ENCODE measurements at places on chromosomes 16 and 17. TPM values are rescaled to one million over a fixed set of nuclear protein-coding genes. Genes with fewer than 3 reads are reported as not detected.
A peak's percentile ranks its signal among the peaks of the same experiment; 100 is the strongest.

DNA sequence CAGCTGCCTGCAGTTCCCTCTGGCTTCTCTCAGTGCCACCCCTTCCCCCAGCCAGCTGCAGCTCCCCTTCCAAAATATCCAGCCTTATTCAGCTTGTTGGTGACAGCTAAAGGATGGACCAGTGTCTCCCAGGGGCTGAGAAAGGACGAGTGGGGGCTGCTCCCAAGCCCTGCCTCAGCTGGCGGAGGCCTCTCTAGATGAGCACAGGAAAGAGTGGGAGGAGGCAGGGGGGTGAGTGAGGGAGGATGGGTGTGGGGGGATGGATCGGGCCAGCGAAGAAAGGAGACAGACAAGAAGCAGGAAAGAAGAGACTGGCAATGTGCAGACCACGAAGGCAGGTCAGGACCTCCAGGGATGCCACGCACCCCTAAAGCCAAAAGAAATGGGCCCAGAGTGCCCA, 17.5 kb downstream of the PIPOX start:
- no peak overlapping the region for H3K27ac ChIP-seq
- H3K4me3 ChIP-seq, result no peak overlapping the region
- H3K36me3 ChIP-seq, result no peaks in the 10 kb centered on the region
- H3K27me3 ChIP-seq, result no peaks in the 10 kb centered on the region
- DNase-seq, result no peak

DNA sequence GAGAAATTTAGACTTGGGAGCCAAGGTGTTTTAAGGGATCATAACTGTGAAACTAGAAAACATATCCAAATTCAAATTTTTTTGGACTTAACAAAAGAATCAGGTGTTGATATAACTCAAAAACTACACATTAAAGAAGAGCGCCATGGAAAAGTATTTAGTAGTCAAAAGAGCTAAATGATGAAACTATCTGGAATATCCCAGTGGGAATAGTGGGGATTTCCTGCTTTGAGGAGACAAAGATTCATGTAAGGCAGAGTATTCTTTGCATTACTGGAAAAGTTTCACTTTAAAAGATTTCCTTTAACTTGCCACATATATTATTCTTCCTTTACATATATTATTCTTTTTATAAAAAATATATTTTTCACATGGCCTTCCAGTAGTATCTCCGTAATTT, 40.3 kb upstream of the VPS4A start:
- H3K4me3 ChIP-seq, result no peak overlapping the region
- DNase-seq, result no peak
- H3K4me1 ChIP-seq, result no peaks in the 10 kb centered on the region
- no peak overlapping the region for H3K27ac ChIP-seq
- H3K36me3 ChIP-seq, result peaks cover 4% of the 10 kb centered on the region
- no peaks in the 10 kb centered on the region for H3K27me3 ChIP-seq

GRCh38 chr17:80352991-80353665, 61.8 kb upstream of the ENDOV start:
- no peak overlapping the region for H3K27ac ChIP-seq
- peaks cover 6% of the 10 kb centered on the region for H3K36me3 ChIP-seq
- no peak for DNase-seq
- no peaks in the 10 kb centered on the region for H3K4me1 ChIP-seq

GRCh38 chr16:78640886-78641285, 541.4 kb downstream of the WWOX start:
- no peak for DNase-seq
- no peaks in the 10 kb centered on the region for H3K36me3 ChIP-seq
- no peak overlapping the region for H3K27ac ChIP-seq
- no peaks in the 10 kb centered on the region for H3K27me3 ChIP-seq
- no peak overlapping the region for H3K4me3 ChIP-seq

DNA sequence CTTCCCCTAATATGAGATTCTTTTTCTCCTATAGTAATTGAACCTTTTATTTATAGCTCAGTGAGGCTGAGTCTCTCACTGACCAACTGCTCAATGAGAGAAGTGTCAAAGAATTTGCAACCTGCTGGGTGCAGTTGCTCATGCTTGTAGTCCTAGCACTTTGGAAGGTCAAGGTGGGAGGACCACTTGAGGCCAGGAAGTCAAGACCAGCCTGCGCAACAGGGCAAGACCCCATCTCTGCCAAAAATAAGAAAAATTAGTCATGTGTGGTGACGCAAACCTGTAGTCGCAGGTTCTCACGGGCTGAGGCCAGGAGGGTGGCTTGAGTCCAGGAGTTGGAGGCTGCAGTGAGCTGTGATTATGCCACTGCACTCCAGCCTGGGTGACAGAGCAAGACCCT, 30.9 kb upstream of the CRYBA1 start:
- H3K4me1 ChIP-seq, result peaks cover 9% of the 10 kb centered on the region
- no peak overlapping the region for H3K27ac ChIP-seq
- H3K27me3 ChIP-seq, result no peaks in the 10 kb centered on the region
- H3K4me3 ChIP-seq, result no peak overlapping the region

GRCh38 chr16:10940501-10941079, 1.7 kb downstream of the DEXI start:
- peak overlapping the region; percentile 84 for H3K4me3 ChIP-seq
- DNase-seq, result no peak
- H3K36me3 ChIP-seq, result peaks cover 35% of the 10 kb centered on the region
- no peaks in the 10 kb centered on the region for H3K27me3 ChIP-seq
- peaks cover 31% of the 10 kb centered on the region for H3K4me1 ChIP-seq

- H3K36me3 ChIP-seq, result no peaks in the 10 kb centered on the region
- peaks cover 84% of the 10 kb centered on the region for H3K27me3 ChIP-seq
- H3K4me3 ChIP-seq, result no peak overlapping the region
- no peaks in the 10 kb centered on the region for H3K4me1 ChIP-seq
Measured at GRCh38 chr17:79338152-79338551, 263.5 kb downstream of the ENGASE start.

- no peaks in the 10 kb centered on the region for H3K27me3 ChIP-seq
- no peak overlapping the region for H3K27ac ChIP-seq
- DNase-seq, result peak; percentile 49
- no peak overlapping the region for H3K4me3 ChIP-seq
- no peaks in the 10 kb centered on the region for H3K4me1 ChIP-seq
Measured at GRCh38 chr17:43673516-43674323, 12.0 kb upstream of the MEOX1 start.

- DNase-seq, result no peak
- H3K4me3 ChIP-seq, result peak overlapping the region; percentile 59
- peaks cover 54% of the 10 kb centered on the region for H3K4me1 ChIP-seq
- H3K36me3 ChIP-seq, result peaks cover 4% of the 10 kb centered on the region
Measured at GRCh38 chr16:19114359-19115147, 789 bp downstream of the ITPRIPL2 start.

DNA sequence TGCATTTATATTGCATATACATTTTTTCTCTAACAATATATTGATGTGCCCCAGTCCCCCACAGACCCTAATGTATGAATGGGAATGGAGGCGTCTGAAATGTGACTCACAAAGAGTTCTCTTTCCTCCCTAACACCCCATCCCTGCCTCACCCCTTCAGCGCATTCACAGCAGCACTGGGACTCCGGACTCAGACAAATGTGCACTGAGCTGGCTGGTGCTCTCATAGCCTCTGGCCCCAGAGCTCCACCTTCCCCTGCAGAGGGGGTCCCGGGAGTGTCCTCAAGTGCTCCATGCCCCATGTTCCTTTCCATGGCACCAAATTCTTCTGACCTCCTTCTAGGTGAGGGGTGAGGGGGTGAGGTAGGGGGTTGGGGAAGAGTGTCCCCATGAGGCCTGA, 20.6 kb downstream of the NPTX1 start:
- peaks cover 40% of the 10 kb centered on the region for H3K4me1 ChIP-seq
- no peaks in the 10 kb centered on the region for H3K27me3 ChIP-seq
- DNase-seq, result no peak
- H3K27ac ChIP-seq, result peak overlapping the region; percentile 91

DNA sequence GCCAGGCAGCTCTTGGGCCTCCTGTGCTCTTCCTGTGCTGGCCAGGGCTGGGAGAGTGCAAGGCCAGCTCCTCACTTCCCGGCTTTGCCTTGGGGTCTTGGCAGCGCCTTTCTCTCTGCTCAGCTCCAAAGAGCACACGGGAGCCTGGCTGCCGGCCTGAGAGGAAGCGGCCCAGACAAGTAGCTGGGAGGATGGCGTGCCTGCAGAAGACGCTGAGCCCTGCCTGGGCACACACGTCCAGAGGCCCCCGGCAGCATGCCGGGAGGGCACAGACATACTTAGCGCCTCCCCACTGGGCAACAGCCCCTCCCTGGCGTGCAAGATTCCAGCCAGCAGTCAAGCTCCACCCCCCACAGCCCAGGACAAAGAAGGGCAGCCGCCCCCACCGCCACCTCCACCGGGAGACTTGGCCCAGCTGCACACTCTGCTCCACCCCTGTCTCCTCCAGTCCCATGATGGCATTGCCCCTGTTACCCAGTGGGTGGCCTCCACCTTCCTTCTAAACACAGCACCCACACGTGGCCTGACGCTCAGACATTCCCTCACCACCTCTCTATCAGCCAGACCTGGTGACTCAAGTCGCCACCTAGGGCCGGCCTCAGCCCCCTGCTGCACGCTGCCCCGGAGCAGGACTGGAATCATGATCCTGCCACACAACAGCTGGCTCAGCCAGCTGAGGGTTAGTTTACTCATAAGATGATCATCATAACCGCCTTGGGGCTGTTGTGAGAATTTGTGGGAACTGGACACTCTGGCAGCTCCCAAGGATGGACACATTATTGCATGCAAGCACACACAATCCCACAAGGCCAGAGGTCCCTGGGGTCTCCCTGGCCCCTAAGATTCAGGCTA, 12.4 kb downstream of the SGCA start:
- peak overlapping the region; percentile 43 for H3K4me3 ChIP-seq
- peak overlapping the region; percentile 61 for H3K27ac ChIP-seq
- H3K4me1 ChIP-seq, result peaks cover 41% of the 10 kb centered on the region
- no peaks in the 10 kb centered on the region for H3K36me3 ChIP-seq

The MNT gene
- 37.0 TPM for total RNA-seq

The NOTUM gene
- 12.5 TPM for total RNA-seq

The GRN gene
- total RNA-seq, result 206 TPM

The NXPH3 gene
- total RNA-seq, result 0.10 TPM

The ARHGDIG gene
- total RNA-seq, result not detected

The PROCA1 gene
- 0.96 TPM for total RNA-seq

The CFAP97D1 gene
- 0.15 TPM for total RNA-seq

The WDR90 gene
- 73.7 TPM for total RNA-seq

The C16orf92 gene
- total RNA-seq, result not detected

Data from HCT116 (cell line).